Panc1 (cell line): ENCODE measurements at places on chromosomes 4 and X.

- DNase-seq, result no peak
Observed at GRCh38 chr4:21517126-21517859, 431.3 kb downstream of the KCNIP4 start.

GRCh38 chr4:75940692-75941253 is at the start of gene NAAA:
Gene NAAA, minus strand, starts transcription at chr4:75941013. Its CDS starts 64 bp downstream, at chr4:75940949.
- DNase-seq, result no peak

- DNase-seq, result no peak
Observed at GRCh38 chr4:81884986-81885385, 413.3 kb upstream of the RASGEF1B start.

DNA sequence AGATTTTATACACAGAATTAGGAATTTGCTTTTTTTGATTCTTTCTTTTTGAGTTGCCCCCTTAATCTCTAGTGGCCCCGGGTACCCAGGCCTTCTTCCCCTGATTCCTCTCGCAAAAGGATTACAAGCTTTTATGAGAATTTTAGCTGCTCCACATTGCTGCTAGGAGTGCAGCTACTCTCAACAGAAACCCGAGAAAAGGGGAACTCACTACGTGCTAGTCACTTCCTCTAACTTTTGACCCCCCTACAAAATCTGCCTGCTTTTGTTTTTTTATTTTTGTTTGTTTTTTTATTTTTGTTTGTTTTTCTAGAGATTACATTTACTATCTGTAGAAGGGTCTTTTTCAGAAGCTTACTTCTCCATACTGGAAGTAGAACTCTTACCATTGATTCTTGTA is 64.1 kb downstream of the ZNF81 start:
- DNase-seq, result no peak

DNA sequence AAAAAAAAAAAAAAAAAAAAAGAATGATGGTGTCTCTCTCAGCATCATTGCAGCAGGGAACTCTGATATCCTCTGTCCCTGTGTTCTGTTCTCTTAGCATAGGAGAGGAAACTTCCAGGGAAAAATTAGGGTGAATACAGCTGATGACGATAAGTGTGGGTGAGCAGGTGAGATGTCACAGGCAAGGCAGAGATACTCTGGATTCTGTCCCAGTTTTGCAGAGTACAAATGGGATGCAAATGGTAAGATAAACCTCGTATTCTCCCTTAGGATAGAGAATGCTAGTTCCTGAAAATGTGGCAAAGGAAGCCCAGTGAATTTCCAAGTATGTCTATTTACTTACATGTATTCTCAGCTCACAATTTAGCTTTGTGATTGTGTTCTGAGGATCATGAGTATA is 671.6 kb upstream of the BOD1L1 start:
- no peak for DNase-seq

GRCh38 chr4:64682946-64683345 is 273.7 kb upstream of the TECRL start:
- DNase-seq, result no peak

GRCh38 chr4:65971686-65972085 is 301.4 kb upstream of the EPHA5 start:
- DNase-seq, result no peak

GRCh38 chrX:30302956-30303355 is 6.2 kb downstream of the NR0B1 start:
- no peak for DNase-seq

DNA sequence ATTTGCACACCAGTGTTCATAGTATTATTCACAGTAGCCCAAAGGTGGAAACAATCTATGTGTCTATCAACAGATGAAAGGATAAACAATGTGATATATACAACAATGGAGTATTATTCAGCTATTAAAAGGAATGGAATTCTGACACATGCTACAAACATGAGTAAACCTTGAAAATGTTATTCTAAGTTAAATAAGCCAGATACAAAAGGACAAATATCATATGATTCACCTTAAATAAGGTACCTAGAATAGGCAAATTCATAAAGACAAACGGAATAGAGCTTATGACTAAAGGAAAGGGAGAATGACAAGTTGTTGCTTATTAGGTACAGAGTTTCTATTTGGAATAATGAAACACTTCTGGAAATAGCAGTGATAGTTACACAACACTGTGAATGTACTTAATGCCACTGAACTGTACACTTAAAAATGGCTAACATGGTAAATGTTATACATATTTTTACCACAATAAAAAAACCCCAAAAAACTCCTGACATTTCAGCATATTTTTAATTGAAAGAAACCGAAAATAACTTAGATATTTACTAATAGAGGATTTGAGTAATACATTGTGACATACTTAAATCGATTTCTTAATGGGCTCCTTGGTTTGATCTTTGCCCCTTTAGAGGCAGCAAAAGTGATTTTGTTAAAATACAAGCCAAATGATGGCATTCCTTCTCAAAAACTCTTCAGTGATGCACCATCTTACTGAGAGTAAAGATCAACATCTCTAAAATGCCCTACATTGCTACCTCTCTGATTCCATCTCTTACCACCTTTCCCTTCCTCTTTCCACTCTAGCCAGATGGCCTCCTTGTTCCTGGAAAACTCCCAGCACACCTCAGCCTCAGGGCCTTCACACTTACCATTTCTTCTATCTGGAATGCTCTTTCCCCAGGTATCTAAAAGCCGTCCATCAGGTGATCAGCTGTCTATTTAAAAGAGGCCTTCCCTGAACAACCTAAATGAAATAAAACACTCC is 8.6 kb upstream of the CYP2U1 start:
- no peak for DNase-seq

DNA sequence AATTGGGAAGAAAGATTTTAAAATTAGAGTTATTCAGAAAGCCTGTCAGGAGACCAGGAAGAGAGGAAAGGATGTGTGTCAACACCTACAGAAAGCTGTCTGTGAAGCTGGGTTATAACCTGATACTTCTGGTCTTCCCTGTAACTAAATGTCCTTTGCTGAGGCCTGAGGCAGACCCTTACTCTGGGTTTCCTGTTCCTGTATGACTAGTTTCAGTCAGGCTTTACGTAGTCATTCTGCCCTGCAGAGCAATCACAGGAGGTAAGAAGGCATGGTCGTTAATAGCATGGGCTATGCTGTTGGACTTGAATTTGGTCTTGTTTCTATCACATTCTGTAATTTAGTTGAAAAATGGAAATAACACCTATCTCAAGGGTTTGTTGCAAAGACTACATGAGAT is 110.5 kb upstream of the IGFBP7 start:
- DNase-seq, result no peak

GRCh38 chr4:25993395-25994185 is 79.6 kb downstream of the SMIM20 start:
- no peak for DNase-seq

DNA sequence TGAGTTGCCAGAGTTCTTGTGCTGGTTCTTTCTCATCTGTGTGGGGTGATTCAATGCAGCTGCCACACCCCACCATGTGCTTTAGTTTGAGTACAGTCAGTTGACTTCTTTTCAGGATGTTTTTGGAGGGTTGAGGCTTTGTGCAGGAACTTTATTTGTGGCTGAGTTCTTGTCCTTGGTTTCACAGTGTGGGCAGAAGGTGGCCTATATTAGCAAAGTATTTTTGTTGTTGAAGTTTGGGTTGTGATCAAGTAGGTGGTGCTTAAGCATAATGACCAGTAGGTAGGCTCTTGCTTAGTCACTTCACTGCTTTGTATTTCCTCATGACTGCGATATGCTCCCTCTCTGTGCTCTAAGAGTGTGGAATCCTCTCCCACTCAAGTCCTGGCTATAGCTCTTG is 80.3 kb downstream of the ARHGAP24 start:
- DNase-seq, result no peak

- no peak for DNase-seq
Observed at GRCh38 chr4:77430847-77431246, 174.8 kb upstream of the CXCL13 start.

DNA sequence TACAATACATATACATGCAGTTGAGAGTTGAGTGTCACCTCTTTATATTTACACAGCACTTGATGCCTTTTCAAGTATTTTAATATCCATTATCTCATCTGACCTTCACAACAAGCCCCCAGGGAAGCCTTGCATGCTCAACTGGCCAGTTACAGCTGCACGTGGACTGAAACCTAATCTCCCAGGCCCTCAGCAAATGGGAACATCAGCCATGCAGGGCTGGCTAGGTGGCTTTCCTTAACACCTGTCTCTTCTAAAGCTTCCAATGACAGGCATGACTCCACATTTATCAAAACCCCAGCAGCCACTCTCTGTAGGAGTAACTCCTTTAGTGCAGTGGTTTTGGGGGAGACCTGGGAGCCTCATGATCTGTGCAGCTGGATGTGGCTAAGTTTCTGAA is 56.4 kb downstream of the PHKA2 start:
- DNase-seq, result no peak

DNA sequence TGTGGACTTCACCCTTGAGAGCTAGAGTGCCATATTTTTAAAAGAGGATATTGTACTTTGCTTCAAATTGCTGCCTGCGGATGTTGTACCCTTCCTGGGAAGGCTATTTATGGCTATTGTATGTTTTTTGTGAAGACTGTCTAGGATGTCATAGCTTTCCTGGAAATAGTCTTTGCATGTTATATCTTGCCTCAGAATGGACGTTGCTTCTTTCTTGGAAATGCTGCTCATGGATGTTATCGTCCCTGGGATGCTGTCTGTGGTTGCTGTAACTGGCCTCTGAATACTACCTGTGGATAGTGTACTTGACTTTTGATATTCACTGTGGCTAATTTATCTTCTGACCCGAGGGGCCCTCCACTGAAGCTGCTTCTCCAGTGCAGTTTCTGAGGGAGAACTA is 146.8 kb downstream of the ENOX2 start:
- DNase-seq, result no peak

GRCh38 chrX:50081282-50081889 is 119.4 kb downstream of the AKAP4 start:
- DNase-seq, result no peak

GRCh38 chr4:56301997-56302496 is 85.2 kb downstream of the AASDH start:
- DNase-seq, result no peak

DNA sequence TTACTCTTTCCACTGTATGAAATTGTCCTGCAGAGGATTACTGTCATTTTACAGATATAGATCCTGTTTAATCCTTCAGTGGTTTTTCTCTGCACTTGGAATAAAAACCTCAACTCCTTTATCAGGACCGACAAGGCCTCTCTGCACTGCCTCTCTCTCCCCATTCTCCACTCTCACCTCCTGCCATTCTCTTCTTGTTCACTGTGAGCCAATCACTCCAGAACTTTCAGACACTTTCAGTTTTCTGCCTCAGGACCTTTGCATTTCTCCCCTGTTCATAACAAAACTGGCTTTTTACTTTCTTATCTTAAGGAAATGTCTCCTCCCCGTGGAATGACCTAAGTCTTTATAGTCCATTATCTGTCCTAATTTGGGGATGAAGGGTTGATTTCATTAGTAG is 137.3 kb downstream of the ELOVL6 start:
- no peak for DNase-seq

DNA sequence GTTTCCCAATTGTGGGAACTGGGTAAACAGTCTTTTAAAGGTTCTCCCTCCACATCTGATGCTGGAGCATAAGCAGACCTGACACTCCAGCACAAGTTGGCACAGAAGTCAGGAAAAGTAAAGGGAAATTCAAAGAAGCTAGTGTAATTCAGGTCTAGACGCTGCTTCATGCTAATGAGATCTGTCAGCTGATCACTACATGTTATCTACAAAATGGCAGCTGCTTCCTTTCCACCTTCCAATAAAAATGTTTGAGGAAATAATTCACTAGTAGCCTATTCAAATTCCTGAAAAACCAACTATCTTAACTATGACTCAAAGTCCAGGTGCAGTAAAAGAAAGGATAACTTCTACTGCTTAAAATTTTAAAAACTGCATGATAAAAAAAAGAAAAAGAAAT is 29.3 kb downstream of the DCAF8L2 start:
- DNase-seq, result no peak

DNA sequence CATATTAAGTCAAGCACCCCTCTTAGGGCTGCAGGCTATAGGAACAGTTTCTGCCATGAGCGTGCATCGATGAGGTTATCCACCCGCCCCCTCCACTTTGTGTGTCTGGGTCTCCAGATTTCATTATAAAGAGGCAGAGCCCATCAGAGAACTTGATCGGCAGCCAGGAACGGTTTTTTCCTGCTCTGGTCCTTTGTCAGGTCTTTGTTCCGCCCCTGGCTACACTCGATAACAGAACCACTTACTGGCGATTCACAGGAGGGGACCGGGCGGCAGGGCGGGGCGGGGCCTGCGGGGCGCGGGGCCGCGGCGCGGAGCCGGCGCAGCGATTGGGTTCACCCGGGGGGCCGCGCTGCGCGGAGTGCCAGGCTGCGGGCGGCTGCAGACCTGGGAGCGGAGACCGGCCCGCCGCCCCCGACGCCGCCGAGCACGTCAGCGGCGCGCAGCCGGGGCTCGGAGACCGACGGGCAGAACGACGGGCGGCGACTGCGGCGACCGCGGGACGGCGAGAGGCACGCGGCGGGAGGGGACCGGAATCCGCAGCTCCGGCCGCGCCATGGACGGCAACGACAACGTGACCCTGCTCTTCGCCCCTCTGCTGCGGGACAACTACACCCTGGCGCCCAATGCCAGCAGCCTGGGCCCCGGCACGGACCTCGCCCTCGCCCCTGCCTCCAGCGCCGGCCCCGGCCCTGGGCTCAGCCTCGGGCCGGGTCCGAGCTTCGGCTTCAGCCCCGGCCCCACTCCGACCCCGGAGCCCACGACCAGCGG is at the start of gene SLC10A4:
TSS of gene SLC10A4 (plus strand) at position 338 of the 771 bp plus-strand sequence. CDS start at position 557, 219 bp downstream.
- no peak for DNase-seq

DNA sequence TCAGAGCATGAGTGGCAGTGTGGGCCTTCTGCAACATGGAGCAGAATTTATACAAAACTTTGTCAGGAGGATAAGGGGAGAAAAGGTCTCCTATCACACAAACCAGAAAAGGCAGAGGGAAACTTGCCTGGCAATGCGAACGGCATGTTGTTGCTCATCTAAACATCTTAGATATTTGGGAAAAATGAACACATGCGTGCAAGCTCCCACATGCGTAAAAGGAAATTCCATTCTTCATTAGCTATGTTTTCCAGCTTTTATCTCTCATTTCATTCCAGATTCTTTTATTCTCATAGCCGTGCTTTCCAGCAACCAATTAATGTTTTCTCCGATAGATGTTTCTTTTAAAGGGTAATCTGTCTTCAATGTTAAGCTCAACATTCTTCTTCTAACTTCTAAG is 31.3 kb upstream of the GBA3 start:
- DNase-seq, result no peak

DNA sequence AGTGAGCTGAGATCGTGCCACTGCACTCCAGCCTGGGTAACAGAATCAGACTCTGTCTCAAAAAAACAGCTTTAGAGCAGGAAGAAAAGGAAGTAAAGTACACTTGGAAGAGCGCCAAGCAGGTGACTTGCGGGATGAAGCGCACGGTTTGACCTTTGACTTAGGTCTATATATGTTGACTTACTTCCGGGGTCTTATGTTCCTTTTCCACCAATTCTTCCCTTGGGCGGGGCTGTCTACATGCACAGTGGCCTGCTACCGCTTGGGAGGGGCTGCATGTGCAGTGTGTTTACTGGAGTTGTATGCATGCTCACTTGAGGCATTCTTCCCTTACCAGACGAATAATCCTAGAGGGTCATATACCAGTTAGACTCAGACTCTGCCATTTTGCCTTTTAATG is 108.6 kb downstream of the APOOL start:
- DNase-seq, result no peak
